ENCODE measurements at places on chromosomes 5 and 9.

DNA sequence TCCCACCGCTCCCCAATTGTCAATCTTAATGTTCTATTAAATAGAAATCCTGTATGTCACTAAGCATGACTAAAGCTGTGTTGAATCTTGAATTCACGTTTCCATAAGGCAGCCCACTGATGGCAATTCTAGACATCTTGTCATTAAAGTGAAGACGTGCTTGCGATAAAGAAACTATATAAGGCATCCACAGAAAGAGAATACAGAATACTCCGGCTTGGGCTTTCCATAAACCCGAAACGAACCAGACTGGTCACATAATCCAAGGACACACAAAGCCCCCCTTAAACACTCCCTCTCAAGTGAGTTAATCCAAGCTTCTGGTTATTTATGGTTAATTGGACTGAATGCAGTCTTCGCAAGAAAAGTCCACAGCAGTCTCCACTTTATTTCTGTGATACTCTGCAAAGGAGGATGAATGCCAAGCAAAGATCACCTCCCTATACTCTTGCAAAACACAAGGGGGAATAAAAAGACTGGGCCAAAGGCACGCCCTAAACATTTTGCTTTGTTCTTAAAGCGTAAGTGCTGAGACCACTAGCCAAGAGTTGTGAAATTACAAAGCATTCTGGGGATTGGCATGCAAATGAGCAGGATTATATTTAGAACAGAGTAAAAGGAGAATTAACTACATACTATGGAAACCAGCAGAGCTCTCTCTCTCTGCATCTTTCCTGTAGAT is 54.7 kb downstream of the DPYSL3 start:
- no peak for DNase-seq

GRCh38 chr5:1068204-1068894 is 43.5 kb downstream of the SLC12A7 start:
- no peak for DNase-seq

DNA sequence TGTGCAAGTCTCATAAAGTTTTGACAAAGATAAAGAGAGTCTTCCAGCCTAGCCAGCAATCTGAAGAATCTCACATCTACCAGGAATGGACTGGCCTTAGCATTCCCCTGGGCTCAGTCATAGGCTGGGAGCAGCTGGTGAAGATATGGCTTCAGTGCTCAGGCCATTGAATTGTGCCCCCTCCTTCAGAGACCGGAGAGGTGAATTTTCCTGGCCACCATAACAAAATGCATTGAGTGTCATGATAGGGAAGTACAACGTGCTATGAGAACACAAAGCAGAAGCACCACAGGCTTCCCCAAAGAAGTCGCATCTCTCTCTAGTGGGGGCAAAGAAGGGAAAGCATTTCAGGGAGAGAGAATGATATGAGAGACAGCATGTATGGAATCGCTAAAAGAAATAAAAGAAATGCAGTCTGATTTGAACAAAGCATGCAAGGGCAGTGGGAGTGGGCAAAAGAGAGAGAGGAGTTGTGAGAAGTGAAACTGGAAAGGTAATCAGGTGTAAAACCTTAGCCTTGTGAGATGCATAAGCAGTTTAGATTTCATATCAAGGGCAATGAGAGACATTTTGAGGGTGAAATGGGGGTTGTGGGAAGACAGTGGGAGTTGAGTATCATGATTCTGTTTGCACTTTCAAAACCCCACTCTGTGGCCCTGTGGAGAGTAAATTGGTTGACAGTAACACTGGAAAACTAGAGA is 57.1 kb upstream of the NMUR2 start:
- no peak for DNase-seq

- no peak for DNase-seq
Measured at GRCh38 chr5:135399794-135400542, 937 bp upstream of the MACROH2A1 start.

DNA sequence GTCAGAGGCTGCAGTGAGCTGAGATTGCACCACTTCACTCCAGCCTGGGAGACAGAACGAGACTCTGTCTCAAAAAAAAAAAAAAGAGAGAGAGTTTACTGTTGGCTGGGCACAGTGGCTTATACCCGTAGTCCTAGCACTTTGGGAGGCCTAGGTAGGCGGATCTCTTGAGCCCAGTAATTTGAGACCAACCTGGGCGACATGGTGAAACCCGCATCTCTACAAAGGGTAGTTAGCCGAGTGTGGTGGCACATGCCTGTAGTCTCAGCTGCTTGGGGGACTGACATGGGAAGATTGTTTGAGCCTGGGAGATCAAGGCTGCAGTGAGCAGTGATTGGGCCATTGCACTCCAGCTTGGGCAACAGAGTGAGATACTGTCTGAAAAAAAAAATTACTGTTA is 12.6 kb downstream of the HABP4 start:
- no peak for DNase-seq

- no peak for DNase-seq
Measured at GRCh38 chr9:96186591-96187011, 115.4 kb downstream of the HSD17B3 start.

GRCh38 chr9:126915846-126916543 is 1.4 kb downstream of the RALGPS1 start:
- no peak for DNase-seq

- DNase-seq: no peak
Measured at GRCh38 chr5:119353213-119353612, 2.6 kb upstream of the TNFAIP8 start.

- no peak for DNase-seq
Measured at GRCh38 chr5:86500947-86501346, 116.8 kb upstream of the COX7C start.

DNA sequence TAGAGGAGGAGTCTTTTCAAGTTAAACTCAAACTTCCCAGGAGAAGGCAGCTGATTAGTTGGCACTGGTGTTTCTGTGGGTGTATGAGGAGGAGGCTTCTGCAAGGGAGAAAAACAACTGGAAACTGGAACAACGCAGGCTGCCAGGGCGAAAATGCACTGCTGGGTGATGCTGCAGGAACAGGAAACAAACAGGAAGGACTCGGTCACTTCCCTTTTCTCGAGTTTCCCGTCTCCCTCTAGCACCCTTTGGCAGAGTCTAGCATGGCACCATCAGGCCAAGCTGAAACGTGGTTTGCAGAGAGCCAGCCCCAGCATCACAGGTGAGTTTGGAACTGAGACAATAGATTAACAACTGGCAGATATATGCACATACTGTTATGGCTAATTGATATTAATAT is 77.5 kb upstream of the CAST start:
- DNase-seq: no peak

DNA sequence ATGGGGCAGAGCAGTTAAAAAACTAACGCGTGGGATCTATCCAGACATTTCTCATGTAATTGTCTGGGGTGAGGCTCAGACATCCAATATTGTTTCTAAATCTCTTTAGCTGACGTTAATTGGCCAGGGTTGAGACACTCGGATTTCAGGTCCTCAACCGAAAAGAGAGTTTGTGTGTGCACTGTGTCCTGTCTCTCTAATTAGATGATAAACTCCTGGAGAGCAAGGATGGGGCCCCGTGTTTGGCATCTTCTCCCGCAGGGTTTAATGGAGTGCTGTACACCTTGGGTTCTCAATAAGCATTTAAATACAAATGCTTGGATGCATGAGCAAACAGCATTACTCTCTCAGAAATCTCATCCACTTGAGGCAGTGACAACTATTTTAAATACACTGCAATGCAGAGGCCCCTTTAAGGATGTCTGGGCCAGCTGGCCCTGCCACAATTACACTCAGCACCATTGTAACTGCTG is 139.6 kb downstream of the MTX3 start:
- DNase-seq: no peak

DNA sequence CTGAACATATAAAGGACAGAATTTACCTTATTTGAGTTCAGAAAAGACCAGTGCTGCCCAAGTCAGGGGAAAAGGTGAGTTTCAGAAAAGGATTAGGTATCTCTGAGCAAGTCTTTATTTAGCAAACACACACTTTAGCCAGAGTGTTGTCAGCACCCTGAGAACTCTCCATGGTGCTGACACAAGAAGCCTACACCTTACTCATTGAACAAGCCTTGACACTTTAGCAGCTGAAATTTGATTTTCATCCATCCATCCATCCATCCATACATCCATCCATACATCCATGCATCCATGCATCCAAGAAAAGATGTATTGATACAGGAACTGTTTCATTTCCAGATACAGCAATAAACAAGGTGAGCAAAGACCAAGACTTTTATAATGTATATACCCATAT is 311.2 kb downstream of the TRIM32 start:
- DNase-seq: no peak

DNA sequence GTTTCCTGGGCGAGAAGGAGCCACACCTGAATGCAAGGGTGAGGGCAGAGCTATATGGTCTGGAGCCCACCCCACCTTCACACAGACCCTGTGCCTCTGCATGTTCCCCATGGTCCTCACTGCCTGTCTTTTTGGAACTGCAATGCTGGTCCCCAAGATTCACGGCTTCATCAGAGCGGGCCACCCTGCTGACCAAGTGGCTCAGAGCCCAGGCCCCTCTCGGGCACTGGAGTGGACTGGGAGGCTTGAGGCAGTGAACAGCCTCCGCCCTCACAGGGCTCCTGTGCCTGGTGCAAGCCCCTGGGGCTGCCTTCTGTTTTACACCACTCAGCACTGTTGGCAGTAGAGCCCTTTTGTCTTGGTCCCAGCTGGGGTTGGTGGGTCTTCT is 143.2 kb downstream of the CACNA1B start:
- DNase-seq: no peak

GRCh38 chr9:113623851-113624485 is 160.4 kb downstream of the RGS3 start:
- DNase-seq: no peak

DNA sequence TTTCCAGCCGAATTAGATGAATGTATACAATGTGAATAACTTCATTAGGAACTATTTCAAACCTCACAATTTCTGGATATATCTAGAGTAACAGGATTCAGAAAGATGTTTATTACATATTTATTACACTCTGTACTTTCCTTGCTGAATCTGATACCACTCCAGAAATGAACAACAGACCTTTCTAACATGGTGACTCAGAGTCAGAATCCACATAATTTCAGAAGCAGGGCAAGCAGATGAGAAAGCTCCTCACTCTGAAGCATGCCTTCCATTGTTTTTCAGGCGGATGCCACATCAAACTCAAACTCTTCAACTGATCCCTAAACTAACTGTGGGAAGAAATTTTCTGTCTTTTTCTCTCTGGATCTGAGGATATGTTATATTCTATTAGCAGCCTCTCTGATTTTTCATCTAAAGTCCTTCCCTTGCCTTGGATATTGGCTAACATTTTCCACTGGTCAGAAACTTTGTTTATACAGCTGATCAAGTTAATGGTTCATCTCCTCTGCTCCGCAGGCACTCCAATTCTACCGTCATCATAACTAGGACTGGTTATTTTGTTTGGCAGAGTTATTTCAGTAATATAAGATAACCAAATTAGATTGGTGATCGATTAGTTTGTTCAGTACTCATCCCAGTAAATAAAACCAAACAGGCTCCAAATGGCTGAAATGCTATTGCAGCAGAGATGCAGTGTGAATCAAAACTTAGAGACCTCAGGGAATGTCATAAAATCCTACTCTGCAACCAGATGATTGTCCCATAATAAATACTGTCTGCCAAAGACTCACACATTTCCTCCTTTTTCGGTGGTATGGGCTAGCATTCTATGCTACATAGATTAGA is 556.0 kb downstream of the EBF1 start:
- no peak for DNase-seq

DNA sequence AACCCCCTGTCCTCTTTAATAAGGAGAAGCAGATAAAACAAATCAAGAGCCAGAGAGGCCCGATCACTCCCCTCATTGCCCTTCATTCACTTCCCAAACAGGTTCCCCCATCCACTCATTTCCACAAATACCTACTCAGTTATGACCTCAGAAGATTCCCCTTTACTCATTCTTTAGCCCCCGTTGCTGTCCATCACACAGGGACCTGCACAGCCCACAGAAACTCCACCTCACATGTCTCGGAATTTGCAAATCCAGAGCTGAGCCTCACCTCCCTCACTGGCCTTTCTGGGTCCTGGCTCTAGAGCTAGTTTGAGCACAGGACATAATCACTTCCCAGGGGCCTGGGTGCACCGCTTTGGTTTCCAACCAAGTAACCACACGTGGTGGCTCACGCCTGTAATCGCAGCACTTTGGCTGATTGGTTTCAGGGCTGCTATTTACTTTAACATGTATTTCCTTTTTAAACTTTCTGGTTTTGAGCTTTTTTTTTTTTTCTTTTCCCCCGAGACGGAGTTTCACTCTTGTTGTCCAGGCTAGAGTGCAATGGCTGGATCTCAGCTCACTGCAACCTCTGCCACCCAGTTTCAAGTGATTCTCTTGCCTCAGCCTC is 17.8 kb downstream of the ATP6V0E1 start:
- DNase-seq: no peak

DNA sequence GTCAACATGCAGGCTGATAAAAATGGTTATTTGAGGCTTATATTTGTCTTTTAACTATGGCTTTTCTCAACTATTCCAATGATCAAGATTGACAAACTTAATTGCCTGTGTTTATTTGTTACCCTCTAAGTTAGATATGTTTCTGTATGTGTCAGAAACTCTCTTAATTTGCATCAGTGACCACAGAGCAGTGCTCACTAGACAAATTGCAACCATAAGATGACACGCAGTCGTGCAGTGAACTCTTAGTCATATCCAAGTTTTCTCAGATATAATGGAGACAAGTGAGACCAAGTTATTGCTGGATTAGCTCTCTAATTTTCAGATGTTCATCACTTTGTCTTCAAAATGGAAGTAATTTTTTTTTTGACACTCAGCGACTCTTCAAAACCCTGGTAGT is 342.2 kb upstream of the RFX3 start:
- no peak for DNase-seq

DNA sequence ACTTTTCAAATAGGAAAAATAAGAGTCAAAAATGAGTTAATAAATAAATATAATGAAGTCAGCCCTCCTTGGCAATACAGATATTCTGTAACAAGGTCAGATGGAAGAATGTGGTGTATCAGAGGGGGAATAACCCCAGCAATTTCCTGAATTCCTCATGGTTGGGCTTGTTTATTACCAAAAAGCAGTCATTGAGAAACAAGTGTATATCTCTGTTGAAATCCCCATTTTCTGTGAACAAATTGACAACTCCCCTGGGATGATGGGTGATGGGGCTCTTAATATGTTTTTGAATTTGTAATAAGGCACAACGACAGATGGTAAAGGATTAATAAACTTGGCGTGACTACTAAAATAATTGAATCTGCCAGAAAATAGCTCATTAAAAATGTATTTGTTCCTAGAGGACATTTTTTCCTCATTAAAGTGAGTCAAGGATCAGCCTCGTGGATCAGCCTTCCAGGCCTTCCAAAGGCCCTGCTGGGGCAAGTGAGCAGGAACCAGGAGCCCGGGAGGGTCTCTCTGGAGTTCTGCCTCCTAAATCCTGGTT is 34.2 kb downstream of the THBS4 start:
- DNase-seq: no peak

DNA sequence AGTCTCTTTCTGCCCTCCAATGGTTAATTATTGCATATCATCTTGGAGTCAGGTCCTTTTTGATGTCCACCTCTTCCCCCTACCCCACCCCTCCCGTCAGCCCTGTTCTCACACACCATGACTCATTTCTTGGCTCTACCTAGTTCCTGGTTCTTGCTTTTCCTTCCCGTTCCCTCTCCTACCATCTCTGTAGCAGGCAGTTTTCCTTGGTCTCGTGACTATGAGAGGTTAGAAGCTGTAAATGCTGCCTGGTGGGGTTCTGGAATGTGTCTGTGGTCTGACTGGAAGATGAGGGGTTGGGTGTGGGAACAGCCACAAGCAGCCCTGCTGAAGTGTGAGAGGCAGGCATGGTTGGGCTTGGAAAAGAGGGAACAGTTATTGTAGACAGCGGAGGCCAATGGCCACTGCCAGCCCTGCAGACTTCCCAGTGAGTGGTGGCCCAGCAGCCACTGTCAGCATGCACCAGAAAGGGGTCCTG is 18.2 kb downstream of the SLC22A5 start:
- DNase-seq: no peak

Measured in T-helper 17 cell (primary cell).